ENCODE measurements at places on chromosomes 16 and 17.

DNA sequence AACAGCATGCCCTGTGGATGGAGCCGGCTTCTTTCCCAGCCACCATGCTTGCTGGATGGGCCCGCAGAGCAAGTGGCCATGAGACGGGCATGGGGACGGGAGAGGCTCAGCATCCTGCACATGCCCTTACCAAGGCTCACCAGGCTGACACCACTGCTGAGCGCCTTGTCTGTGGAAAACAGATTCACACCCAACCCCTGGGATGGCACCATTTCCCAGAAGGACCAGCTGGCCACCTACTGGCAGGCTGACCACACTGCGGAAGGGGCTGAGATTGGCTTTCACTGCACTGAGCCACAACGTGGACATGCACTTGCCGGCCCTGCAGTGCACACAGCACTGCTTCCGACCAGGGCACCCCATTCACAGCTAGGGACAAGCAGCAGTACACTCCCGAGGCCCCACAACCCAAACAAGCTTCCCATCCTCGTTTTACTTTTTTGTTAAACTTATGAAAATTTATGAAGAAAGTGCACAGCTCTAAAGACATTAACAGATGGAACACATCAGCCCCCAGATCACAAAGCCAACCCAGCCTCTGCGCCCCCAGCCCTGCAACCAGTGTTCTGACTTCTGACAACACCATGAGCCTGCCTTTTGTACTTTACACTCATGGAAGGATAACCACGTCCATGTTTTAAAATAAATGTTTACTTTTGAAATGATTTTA, 13.9 kb upstream of the KRTAP17-1 start:
- no peak for DNase-seq

- DNase-seq, result peak; percentile 71
These were observed 11.1 kb downstream of the NLRC5 start for GRCh38 chr16:57000271-57001025.

- DNase-seq, result peak; percentile 40
These were observed 35.1 kb downstream of the MFSD11 start for GRCh38 chr17:76772842-76773525.

DNA sequence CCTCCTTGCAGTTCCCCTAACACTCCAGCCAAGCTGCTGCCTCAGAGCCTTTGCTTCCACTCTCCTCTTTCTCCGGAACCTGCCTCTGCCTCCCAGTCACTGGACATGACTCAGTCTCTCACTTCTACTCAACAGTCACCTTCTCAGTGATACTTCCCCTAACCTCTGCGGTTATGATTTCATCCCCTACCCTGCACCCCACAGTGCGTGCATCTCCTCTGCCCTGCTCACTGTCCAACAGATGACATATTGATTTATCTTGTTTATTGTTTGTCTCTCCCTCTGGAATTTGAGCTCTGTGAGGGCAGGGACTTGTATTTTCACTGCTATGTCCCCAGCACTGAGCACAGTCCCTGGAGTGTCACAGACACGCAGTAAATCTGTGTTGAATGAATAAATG, 100.7 kb downstream of the CYLD start:
- no peak for DNase-seq

DNA sequence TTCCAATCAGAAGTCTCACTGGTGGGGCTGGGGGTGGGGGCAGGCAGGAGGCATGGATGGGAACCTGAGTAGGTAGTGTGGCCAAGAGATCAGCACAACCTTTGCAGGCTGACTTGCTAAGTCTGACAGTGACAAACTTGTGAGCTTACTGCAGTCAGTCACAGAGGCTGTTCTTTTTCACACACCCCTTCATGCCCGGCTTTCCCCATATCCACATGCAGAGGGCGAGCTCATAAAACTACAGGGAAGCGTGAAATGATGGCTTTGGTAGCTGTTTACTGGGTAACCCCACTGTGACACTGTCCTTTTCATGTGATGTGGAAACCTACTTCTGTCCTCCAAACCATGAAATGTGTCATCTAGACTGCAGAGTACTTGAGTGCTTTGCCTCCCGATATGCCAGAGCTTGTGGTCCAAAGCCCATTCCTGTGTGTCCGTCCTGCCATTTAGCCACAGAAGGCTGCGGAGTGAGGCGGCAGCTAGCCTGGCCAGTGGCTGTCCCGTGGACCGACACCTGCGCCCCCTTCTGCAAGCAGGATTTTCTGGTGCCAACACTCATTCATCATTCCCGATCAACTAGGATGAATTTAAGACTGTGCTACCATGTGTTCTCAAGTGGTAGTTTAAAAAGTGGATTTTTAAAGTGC, 9.8 kb downstream of the GEMIN4 start:
- DNase-seq, result no peak

DNA sequence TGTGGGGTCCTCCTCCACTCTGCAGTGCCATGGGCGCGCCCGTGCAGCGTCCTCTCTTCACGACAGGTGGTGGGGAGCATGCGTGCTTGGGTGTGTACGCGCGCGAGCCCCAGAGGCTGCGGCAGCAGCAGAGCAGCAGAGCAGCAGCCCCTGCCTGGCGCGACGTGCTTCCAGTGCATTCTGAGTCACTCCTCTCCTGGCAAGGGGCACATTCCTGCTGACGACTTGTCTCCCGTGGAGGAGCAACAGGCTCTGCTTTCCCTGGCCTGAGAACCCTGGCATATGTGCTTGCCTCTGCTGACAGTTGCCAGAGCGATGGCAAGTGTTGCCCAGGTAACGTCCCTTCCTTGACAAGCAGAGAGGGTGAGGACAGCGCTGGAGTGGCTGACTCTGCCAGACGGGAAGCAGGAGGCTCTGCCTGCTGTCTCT, 133.8 kb upstream of the PLCG2 start:
- no peak for DNase-seq

Data from activated T-cell treated with anti-CD3 and anti-CD28 coated beads, Interleukin-2, amount 50 U/mL, for 24 hours (primary cell).